Stimulated activated CD8-positive, alpha-beta memory T cell treated with anti-CD3 and anti-CD28 coated beads, Interleukin-4, amount 100 ng/mL, for 1 hour (primary cell): ENCODE measurements at places on chromosomes 7 and 10.

GRCh38 chr10:122078965-122079795 lies 90.2 kb downstream of the TACC2 start:
- no peak for DNase-seq

DNA sequence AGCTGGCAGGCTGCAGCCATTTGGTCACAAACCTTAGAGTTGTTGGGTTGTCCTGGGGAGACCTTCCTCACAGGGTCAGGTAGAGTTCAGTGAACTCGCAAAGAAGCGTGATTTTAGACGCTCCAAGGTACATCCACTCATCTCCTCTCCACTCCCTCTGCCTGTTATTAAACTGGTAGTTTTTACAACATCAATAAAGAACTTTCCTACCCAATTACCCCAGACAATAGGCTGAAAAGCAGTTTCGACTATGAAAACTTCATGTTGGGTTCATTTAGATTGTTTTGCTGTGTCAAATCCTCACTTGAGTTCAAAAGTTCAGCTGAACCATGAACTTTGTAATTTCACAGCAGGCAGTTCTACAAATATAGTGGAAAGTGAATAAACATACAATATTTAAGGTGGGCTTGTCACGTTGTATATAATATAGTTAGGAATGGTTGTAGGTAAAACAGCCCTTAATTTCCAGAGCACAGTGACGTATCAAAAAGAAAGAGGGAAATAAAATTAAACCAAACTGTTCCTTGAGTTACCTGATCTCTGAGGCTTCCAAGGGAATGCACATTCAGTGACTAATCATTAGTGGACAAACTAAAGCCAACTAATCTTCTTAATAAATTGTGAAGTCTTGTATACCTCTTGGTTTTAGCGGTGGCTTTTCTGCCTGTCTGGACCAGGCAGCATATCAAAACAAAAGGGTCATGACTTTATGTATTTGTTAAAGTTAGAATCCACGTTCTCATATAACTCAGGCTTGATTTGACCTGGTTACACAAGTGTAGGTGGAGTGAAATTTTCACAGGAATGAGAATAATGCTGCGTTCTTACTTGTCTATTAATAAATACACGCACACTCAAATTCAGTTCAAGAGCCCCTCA lies 100.5 kb downstream of the CYP26A1 start:
- no peak for DNase-seq

DNA sequence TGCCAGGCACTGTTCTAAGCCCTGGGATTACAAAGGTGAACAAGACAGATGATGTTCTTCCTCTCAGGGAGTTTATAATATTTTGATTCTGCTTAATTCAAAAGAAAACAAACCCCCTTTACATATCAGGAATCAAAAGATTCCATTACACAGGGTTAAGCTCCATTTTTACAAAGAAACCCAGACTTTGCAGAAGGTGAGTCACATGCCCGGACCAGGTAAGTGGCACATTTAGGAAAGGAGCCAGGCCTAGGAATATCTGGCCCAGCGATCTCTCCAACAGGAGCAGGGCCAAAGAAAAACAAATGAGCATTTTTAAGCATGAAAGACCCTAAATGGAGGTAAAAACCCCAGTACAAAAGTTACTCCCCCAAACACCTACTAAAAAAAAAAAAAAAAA lies 1.1 kb downstream of the STN1 start:
- no peak for DNase-seq

- DNase-seq = no peak
Measured at GRCh38 chr7:12951397-12951801, 264.0 kb downstream of the ARL4A start.

DNA sequence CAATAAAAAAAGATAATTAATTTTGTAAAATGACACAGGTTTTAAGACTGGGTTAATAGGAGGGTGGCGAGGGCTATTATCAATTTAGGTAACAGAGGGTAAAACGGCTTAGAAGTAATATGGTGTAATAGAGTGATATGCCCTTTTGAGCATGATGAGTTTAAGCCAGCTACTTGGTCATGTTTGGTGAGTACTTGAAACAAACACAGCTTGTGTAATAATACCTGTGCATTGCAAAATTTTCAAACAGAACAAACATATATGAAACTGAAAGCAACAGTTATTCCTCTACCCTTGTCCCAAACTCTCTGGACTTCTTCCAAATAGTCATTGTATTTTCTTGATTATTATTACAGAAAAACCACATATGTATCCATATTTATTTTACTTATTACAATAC lies 241.7 kb downstream of the MAGI2 start:
- DNase-seq = no peak

DNA sequence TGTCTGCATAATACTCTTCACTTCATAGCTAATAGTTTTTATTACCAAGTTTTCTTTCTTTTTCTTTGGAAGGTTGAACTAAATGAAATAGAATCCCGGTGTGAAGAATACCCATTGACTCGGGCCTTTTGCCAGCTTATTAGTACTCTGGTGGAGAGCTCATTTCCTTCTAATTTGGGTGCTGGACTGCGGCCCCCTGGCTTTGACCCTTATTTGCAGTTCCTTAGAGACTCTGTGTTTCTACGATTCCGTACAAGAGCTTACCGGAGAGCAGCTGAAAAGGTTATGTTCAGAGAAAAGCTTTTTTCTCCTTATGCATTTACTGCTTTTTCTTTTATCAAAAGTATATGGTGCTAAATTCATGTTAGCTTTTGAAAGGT lies 40.2 kb downstream of the NUP205 start:
- DNase-seq = no peak

DNA sequence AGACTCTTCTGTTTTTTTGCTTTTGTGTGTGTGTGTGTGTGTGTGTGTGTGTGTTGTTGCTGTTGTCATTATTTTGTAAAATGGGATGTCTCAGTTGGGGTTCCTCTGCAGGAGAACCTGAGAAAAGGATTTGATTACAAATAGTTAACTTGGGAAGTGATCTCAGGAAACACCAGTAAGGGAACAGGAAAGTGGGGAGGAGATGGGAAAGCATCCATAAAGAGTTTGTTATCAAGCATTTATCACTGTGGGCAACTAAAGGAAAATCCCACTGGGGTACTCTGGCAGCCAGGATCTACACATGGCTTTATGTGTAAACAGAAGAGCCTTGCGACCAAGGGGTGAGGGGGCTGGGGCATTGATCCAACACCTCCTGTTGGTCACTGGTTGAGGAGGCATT lies 485.4 kb downstream of the KCNMA1 start:
- no peak for DNase-seq

- DNase-seq = no peak
Measured at GRCh38 chr10:53836638-53837037, 964.4 kb downstream of the PCDH15 start.

- no peak for DNase-seq
Measured at GRCh38 chr10:88528806-88529570, 54.1 kb downstream of the RNLS start.

DNA sequence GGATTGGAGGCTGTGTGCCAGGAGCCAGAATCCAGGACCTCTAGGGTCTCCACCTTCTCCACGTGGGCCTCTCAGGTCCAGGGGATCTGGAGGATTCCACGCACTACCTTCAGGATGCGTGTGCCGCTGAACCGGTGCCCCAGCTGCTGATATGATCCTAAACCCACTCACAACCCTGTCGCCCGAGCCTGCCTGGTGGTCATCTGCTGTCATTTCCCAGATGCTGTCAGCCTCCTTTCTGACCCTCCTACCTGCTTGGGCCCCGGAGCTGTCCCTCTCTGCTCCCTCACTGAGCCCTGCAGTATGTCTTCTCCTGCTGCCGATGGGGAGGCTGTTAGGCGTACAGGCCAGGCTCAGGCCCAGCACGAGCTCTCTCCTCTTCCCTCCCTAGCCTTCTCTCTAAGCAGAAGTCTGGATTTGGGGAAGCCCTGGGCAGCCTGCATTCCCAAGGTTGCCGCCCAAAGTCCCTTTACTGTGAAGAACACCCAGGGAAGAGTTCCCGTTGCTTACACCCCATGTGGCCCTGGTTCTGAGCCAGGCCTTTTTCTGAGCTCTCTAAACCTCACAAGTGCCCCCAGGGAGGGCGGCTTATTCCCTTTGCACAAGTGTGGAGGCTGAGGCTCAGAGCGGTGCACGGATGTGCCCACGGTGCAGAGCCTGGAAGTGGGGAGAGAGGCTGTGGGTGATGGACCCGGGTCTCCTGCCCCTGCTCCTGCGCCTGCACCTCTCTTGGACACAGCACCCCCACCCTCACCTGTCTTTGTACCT lies 30.8 kb upstream of the ZNF488 start:
- no peak for DNase-seq

DNA sequence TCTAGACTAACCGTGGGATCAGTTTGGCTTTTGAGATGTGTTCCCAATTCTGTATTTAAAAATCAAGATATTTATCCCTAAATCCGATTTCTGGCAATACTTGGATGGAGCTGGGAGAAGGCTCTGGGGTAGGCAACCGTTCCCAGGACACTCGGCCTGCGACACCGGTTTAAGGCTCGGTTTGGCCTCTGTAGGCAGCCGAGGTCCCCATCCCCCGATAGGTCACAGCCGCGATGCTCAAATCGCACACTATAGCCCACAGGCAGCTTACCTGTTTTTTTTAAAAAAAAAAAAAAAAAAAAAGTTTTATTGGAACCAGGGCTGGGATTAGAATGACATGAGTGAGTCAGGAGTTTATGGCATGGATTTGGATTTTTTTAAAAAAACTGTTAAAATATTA lies 729 bp upstream of the TAF3 start:
- no peak for DNase-seq

DNA sequence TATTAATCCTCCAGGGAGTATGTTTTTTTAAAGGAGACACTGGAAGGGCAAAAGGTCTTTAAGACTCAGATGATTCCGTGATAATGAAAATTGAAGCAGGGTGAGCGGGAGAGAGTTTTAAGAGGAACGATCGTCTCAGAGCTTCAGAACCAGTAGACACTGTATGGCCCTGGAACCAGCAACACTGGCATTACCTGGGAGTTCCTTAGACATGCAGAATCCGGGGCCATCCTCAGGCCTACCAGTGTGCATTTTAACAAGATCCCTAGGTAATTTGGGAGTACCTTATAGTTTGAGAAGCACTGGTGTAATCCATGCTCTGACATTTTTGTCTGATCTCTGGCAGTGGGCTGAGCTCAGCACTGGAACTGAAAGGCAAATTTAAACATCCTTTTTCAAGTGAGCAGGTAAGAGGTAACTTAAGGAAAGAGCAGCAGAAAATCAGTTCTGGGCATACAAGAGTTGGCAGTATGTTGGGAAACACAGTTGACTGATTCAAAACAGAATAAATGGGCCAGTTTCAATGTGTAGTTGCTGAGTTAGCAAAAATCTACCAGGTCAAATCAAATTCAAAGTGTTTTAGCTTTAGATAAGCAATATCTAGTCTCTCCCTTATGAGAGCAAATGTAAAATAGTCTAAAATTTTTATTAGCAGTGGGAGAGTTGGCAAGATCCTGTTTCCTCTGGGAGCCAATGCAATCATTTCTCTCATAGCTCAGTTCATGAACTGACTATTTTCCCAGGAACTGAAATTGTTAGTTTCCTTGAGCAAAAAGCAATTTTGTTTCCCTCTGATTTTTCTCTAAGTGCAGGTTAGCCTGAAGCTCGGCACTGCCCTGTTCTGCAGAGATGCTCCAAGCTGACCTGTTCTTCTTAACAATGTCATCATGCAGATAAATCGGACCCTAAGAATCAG lies 97.2 kb upstream of the ELMO1 start:
- no peak for DNase-seq

GRCh38 chr7:16187131-16187530 lies 234.2 kb downstream of the CRPPA start:
- DNase-seq = no peak

GRCh38 chr7:103106005-103106702 lies 31.2 kb downstream of the ARMC10 start:
- no peak for DNase-seq

GRCh38 chr10:110859973-110860376 lies 11.8 kb upstream of the PDCD4 start:
- no peak for DNase-seq

- no peak for DNase-seq
Measured at GRCh38 chr7:139576179-139576973, 52.9 kb downstream of the CLEC2L start.

- DNase-seq = no peak
Measured at GRCh38 chr7:43694399-43694748, 34.9 kb downstream of the COA1 start.

- no peak for DNase-seq
Measured at GRCh38 chr10:21385536-21385935, 139.9 kb downstream of the SKIDA1 start.

- no peak for DNase-seq
Measured at GRCh38 chr7:110065121-110065520, 1025.8 kb upstream of the LRRN3 start.

- DNase-seq = no peak
Measured at GRCh38 chr7:133056370-133057238, 25.3 kb downstream of the CHCHD3 start.

DNA sequence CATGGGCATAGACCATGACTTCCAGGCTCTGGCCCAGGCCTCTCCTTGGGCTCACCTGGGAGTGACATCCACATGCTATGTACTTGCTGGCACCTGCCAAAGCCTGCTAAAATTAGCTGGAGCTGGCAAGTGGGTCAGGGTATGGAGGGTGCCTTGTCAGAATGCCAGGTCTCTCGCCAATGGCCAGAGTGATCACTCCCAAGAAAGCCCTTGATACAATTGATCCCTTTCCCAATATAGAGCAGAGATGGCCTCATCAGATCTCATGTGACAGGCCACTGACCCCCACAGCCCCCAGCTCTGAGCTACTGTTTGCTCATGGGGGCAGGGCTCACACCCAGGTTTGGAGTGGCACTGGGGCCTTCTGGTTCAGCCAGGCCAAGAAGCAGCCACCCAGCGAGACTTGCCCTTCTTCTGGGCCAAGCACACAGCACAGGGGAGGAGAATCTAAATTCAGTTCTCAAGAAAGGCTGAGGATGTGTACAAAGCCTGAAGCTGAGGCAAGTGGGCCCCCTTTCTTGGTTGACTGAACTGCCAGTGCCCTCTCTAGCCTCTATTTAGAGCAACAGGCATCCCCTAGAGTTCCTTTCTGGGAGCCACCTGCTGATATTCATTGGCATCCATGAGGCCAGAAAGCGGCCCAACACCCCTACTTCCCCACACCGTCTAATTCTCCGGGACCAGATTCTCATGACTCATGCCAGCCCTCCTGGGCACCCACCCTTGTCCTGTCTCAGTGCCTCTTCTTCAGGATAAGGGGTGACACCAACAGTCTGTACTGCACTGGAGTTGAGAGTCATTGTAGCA lies 18.9 kb upstream of the MYL7 start:
- DNase-seq = no peak

- no peak for DNase-seq
Measured at GRCh38 chr7:24290004-24290641, 6.1 kb downstream of the NPY start.

GRCh38 chr7:30389791-30390190 lies 88.8 kb downstream of the NOD1 start:
- DNase-seq = no peak

GRCh38 chr7:45663167-45663921 lies 89.2 kb downstream of the ADCY1 start:
- DNase-seq = no peak

DNA sequence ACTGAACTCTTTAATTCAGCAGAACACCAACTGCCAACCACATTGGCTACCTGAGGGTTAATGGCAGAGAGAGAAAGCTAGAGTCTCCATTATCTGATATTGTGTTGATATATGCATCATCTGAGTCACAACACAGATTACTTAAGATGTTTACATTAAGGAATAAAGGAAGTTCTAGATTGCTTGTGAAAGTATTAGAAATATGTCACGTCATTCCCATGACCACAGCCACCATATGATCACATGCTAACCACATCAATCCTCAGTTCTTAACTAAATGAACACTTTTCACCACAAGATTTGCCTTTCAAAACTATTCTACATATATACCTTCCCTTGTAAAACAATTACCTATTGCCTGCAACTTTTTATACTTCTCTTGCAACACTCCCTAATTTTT lies 337.9 kb downstream of the FGFR2 start:
- DNase-seq = no peak

- no peak for DNase-seq
Measured at GRCh38 chr10:29828956-29829355, 194.2 kb upstream of the SVIL start.
